ENCODE measurements at places on chromosomes 13 and 19. TPM values are rescaled to one million over a fixed set of nuclear protein-coding genes. Genes with fewer than 3 reads are reported as not detected.

DNA sequence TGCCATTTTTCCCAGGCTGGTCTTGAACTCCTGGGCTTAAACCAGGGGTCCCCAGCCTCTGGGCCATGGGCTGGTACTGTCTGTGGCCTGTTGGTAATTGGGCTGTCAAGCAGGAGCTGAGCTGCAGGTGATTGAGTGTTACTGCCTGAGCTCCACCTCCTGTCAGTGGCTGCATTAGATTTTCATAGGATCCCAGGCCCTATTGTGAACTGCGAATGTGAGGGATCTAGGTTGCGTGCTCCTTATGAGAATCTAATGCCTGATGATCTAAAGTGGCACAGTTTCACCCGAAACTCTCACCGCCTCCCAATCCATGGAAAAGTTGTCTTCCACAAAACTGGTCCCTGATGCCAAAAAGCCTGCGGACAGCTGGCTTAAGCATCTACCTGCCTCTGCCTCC, 16.6 kb upstream of the ZNF536 start:
- no peaks in the 10 kb centered on the region for H3K36me3 ChIP-seq
- H3K27me3 ChIP-seq: no peaks in the 10 kb centered on the region
- DNase-seq: no peak
- no peak overlapping the region for H3K4me3 ChIP-seq
- H3K27ac ChIP-seq: no peak overlapping the region

The FPR2 gene
- polyA plus RNA-seq: not detected

- H3K4me1 ChIP-seq: no peaks in the 10 kb centered on the region
- H3K27me3 ChIP-seq: no peaks in the 10 kb centered on the region
- no peak overlapping the region for H3K4me3 ChIP-seq
- H3K36me3 ChIP-seq: no peaks in the 10 kb centered on the region
- DNase-seq: peak; percentile 84
Observed at GRCh38 chr19:34639491-34640085, 37.4 kb downstream of the SCGB2B2 start.

The SIN3B gene
- 12.1 TPM for polyA plus RNA-seq

DNA sequence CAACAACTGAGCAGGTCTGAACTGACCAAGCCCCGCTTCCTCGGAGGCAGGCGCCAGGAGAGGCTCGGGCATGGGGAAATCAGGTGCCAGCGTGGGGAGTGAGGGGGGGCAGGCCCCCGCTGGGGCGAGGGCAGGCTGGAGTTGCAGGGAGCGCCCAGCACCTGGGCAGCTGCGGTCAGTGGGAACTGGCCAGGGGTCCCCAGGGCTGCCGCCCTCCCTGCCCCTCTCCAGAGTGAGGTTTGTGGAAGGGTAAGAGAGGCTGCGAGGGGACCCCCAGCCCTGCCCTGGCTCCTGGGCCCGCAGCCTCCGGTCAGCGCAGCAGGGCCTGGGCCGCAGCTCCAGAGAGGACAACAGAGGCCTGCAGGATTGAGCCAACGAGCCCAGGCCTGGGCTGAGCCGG, 32.5 kb downstream of the PIP5K1C start:
- no peak for DNase-seq
- H3K36me3 ChIP-seq: peaks cover 4% of the 10 kb centered on the region
- H3K27ac ChIP-seq: no peak overlapping the region
- no peaks in the 10 kb centered on the region for H3K4me1 ChIP-seq
- no peaks in the 10 kb centered on the region for H3K27me3 ChIP-seq

GRCh38 chr13:39577838-39578491, 25.0 kb downstream of the LHFPL6 start:
- H3K27ac ChIP-seq: no peak overlapping the region
- no peak for DNase-seq
- H3K27me3 ChIP-seq: no peaks in the 10 kb centered on the region
- no peaks in the 10 kb centered on the region for H3K36me3 ChIP-seq
- no peak overlapping the region for H3K4me3 ChIP-seq

The BICRA gene
- polyA plus RNA-seq: 8.1 TPM

- H3K4me3 ChIP-seq: no peak overlapping the region
- DNase-seq: peak; percentile 15
- no peak overlapping the region for H3K27ac ChIP-seq
- no peaks in the 10 kb centered on the region for H3K4me1 ChIP-seq
- no peaks in the 10 kb centered on the region for H3K36me3 ChIP-seq
- H3K27me3 ChIP-seq: no peaks in the 10 kb centered on the region
Observed at GRCh38 chr19:48424694-48425219, 21.0 kb upstream of the GRWD1 start.

The JAK3 gene
- 6.8 TPM for polyA plus RNA-seq

The B3GNT8 gene
- 125 TPM for polyA plus RNA-seq

The CD209 gene
- polyA plus RNA-seq: 0.67 TPM

The PSG3 gene
- polyA plus RNA-seq: not detected

The MKNK2 gene
- 47.6 TPM for polyA plus RNA-seq

DNA sequence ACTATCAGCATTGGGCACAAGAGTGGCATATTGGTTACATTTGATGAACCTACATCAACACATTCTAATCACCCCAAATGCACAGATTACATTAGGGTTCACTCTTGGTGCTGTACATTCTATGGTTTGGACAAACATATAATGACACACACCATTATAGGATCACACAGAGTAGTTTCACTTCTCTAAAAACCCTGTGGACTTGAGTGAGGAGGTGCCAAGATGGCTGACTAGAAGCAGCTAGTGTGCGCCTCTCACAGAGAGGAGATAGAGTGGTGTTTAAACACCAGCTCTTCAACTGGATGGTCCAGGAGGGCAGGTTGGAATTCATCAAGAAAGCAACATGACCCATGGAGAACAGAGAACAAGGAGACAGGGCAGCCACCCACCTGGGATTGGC, 265.6 kb downstream of the TDRD3 start:
- no peaks in the 10 kb centered on the region for H3K36me3 ChIP-seq
- no peak overlapping the region for H3K4me3 ChIP-seq

- H3K27ac ChIP-seq: no peak overlapping the region
- H3K4me3 ChIP-seq: no peak overlapping the region
- peaks cover 7% of the 10 kb centered on the region for H3K4me1 ChIP-seq
- no peaks in the 10 kb centered on the region for H3K36me3 ChIP-seq
- H3K27me3 ChIP-seq: no peaks in the 10 kb centered on the region
Observed at GRCh38 chr13:44218501-44219240, 155.0 kb upstream of the SERP2 start.

The JUND gene
- 165 TPM for polyA plus RNA-seq

The OR7C1 gene
- polyA plus RNA-seq: not detected

GRCh38 chr19:33580026-33580644, 41.6 kb upstream of the CHST8 start:
- no peak overlapping the region for H3K4me3 ChIP-seq
- no peak overlapping the region for H3K27ac ChIP-seq
- no peaks in the 10 kb centered on the region for H3K36me3 ChIP-seq
- DNase-seq: no peak
- no peaks in the 10 kb centered on the region for H3K4me1 ChIP-seq

GRCh38 chr19:13983213-13983889, 22.8 kb downstream of the RFX1 start:
- H3K4me1 ChIP-seq: no peaks in the 10 kb centered on the region
- DNase-seq: peak; percentile 57
- no peaks in the 10 kb centered on the region for H3K27me3 ChIP-seq
- no peak overlapping the region for H3K4me3 ChIP-seq

The SPRYD7 gene
- 7.0 TPM for polyA plus RNA-seq

- peak overlapping the region; percentile 71 for H3K4me3 ChIP-seq
- peaks cover 1% of the 10 kb centered on the region for H3K36me3 ChIP-seq
- peak overlapping the region; percentile 84 for H3K27ac ChIP-seq
- H3K4me1 ChIP-seq: peaks cover 9% of the 10 kb centered on the region
Observed at GRCh38 chr13:49246850-49247642, 679 bp upstream of the CDADC1 start.

- no peak overlapping the region for H3K27ac ChIP-seq
- H3K4me1 ChIP-seq: no peaks in the 10 kb centered on the region
- no peaks in the 10 kb centered on the region for H3K27me3 ChIP-seq
- H3K36me3 ChIP-seq: no peaks in the 10 kb centered on the region
Observed at GRCh38 chr13:23796551-23796950, 92.6 kb downstream of the MIPEP start.

- DNase-seq: no peak
- no peak overlapping the region for H3K4me3 ChIP-seq
- no peak overlapping the region for H3K27ac ChIP-seq
- no peaks in the 10 kb centered on the region for H3K36me3 ChIP-seq
Observed at GRCh38 chr19:47024502-47024901, 4.9 kb downstream of the NPAS1 start.

DNA sequence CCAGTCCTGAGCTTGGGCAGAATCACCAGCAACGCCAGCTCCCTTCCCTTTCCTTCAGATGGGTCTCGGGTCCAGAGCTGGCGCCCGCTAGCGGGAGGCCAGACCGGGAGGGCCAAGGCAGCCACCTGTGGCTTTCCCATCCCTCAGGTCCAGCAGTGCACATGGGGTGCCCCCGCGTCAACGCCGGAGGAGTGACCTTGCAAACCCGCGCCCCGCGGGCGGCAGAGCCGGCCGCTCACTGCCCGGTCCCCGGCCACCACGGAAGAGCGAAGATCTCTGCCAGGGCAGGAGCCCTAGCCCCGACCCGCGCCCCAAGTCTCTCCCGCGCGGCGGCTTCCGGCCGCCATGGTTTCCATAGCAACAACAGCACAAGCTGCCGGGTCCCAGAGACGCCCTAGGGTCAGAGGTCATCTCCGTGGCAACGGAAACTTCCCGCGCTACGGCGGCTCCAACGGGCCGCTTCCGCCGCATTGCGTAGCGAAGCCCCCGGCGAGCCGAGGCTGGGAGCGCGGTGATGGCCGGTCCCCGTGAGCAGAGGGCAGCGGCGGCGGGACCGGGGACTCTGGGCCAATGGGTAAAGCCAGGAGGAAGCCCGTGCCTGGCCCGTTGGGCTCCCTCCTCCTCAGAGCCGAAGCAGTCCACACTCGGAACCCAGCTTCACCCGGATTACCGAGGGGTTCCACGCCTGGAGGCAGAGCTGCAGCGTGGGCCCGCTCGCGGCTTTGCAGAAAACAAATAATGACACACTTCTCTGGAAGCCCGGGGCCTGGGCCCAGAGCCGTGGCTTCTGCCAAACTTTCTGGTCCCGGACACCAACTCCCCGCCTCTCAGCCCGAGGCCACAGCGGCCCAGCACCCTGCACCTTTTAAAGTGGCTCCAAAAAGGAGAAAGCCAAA, 7.4 kb downstream of the FGF14 start:
- no peaks in the 10 kb centered on the region for H3K27me3 ChIP-seq
- peaks cover 2% of the 10 kb centered on the region for H3K4me1 ChIP-seq
- DNase-seq: peak; percentile 84
- no peaks in the 10 kb centered on the region for H3K36me3 ChIP-seq
- H3K27ac ChIP-seq: no peak overlapping the region
- peak overlapping the region; percentile 71 for H3K4me3 ChIP-seq

GRCh38 chr19:30312582-30313352, 59.4 kb upstream of the ZNF536 start:
- DNase-seq: no peak
- H3K27ac ChIP-seq: no peak overlapping the region
- no peaks in the 10 kb centered on the region for H3K36me3 ChIP-seq
- no peaks in the 10 kb centered on the region for H3K4me1 ChIP-seq
- H3K4me3 ChIP-seq: no peak overlapping the region
- H3K27me3 ChIP-seq: no peaks in the 10 kb centered on the region

GRCh38 chr13:30577401-30577852, 40.3 kb upstream of the USPL1 start:
- no peak overlapping the region for H3K27ac ChIP-seq
- peak; percentile 18 for DNase-seq
- H3K4me3 ChIP-seq: no peak overlapping the region
- no peaks in the 10 kb centered on the region for H3K27me3 ChIP-seq
- H3K36me3 ChIP-seq: no peaks in the 10 kb centered on the region
- H3K4me1 ChIP-seq: no peaks in the 10 kb centered on the region

The ITPKC gene
- 24.7 TPM for polyA plus RNA-seq

DNA sequence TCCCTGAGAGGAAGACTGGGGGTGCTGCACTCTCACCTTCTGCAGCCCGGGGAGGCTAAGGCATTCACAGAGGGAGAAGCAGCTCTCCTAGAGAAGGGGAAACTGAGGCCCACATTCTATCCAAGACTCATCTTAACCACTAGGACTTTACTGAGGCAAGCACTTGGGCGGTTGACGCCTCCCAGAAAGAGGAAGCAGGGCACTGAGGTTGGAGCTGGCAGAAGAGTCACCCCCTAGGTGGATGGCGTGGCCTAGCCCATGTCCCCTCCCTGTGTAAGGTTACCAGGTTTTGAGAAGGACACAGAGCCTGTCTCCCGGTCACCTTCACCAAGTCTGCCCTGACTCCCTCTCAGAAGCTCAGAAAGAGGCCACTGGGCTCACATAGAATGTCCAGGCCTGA, 2.7 kb downstream of the S1PR2 start:
- peaks cover 3% of the 10 kb centered on the region for H3K4me1 ChIP-seq
- no peak for DNase-seq
- no peak overlapping the region for H3K27ac ChIP-seq
- no peaks in the 10 kb centered on the region for H3K36me3 ChIP-seq
- no peak overlapping the region for H3K4me3 ChIP-seq

DNA sequence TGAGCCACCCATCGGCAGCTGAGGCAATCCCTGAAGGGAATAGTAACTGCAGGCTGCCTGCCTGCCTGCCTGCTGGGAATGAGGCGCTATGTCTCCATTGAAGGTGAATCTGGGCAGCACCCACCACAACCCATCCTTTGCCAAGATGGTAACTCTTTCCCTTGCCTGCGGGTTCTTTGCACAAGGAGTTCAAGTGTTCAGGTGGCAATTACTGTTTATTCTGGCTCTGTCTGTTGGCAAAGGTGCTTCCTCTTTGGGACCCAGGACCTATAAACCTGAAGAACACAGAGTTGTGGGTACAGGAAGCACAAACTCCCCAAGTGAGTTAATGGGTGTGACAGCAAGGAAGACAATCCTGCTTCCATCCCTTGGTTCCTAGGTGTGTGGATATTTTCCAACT, 448.1 kb upstream of the ZNF507 start:
- DNase-seq: no peak
- no peaks in the 10 kb centered on the region for H3K27me3 ChIP-seq
- no peaks in the 10 kb centered on the region for H3K36me3 ChIP-seq
- H3K27ac ChIP-seq: no peak overlapping the region
- no peak overlapping the region for H3K4me3 ChIP-seq

- H3K4me1 ChIP-seq: peaks cover 6% of the 10 kb centered on the region
- H3K36me3 ChIP-seq: peaks cover 4% of the 10 kb centered on the region
- DNase-seq: peak; percentile 6
- peak overlapping the region; percentile 94 for H3K27ac ChIP-seq
- H3K4me3 ChIP-seq: peak overlapping the region; percentile 62
Observed at GRCh38 chr19:57280962-57281400, 696 bp downstream of the ZNF460 start.

GRCh38 chr19:16524991-16525734, 17.1 kb downstream of the CHERP start:
- H3K27me3 ChIP-seq: no peaks in the 10 kb centered on the region
- no peaks in the 10 kb centered on the region for H3K4me1 ChIP-seq
- no peak overlapping the region for H3K27ac ChIP-seq
- H3K4me3 ChIP-seq: no peak overlapping the region
- DNase-seq: no peak
- peaks cover 38% of the 10 kb centered on the region for H3K36me3 ChIP-seq

The DHDH gene
- polyA plus RNA-seq: 36.2 TPM
